ENCODE measurements at places on chromosomes 16 and 17. TPM values are rescaled to one million over a fixed set of nuclear protein-coding genes. Genes with fewer than 3 reads are reported as not detected.

The HOXB4 gene
- polyA plus RNA-seq: 12.7 TPM

The TMEM106A gene
- polyA plus RNA-seq: 27.5 TPM

- no peak for DNase-seq
Observed at GRCh38 chr17:13491916-13492736, 109.6 kb downstream of the HS3ST3A1 start.

- DNase-seq: no peak
Observed at GRCh38 chr17:44191941-44192496, 5.2 kb downstream of the TMUB2 start.

DNA sequence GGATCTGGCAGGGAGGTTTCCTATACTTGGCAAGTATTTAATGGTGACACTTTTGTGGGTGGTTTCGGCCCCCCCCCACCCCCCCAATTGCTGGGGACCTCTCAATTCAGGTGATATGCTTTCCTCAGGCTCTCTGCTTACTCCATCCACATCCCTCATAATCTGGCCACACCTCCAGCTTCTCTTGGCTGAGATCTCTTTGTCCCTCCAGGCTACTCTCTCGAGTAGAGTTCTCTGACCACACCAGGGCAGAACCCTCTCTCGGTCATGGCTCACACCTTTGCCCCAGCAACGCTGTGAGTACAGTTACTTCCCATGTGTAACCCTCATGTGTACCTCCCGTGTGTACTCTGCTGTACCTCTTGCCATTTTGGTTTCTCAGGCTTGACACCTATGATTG is 34.1 kb upstream of the SRSF1 start:
- DNase-seq: no peak
